ENCODE measurements at places on chromosomes 5 and 9. TPM values are rescaled to one million over a fixed set of nuclear protein-coding genes. Genes with fewer than 3 reads are reported as not detected.

- peak; percentile 84 for DNase-seq
These were observed 43.1 kb upstream of the RXRA start for GRCh38 chr9:134283111-134283515.

Gene DPYSL3
- total RNA-seq, result 71.4 TPM

DNA sequence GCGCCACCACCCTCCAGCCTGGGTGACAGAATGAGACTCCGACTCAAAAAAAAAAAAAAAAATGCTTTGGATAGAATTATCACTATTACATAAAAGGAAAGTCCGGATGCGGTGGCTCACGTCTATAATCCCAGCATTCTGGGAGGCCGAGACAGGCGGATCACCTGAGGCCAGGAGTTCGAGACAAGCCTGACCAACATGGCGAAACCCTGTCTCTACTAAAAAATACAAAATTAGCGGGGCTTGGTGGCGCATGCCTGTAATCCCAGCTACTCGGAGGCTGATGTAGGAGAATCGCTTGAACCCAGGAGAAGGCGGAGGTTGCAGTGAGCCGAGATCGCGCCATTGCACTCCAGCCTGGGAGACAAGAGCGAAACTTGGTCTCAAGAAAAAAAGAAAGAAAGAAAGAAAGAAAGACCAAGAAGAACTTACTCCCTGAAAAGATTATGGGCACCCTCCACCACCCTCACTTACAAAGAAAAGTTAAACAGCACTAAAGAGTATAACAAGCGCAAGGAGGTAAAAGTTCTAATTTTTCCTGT is 17.8 kb downstream of the CDKN2A start:
- no peak for DNase-seq

- no peak for DNase-seq
These were observed 200.0 kb downstream of the AUH start for GRCh38 chr9:91161465-91162300.

Data from skin of body (tissue), 3 donors.